ENCODE measurements at places on chromosomes 3 and 15.

DNA sequence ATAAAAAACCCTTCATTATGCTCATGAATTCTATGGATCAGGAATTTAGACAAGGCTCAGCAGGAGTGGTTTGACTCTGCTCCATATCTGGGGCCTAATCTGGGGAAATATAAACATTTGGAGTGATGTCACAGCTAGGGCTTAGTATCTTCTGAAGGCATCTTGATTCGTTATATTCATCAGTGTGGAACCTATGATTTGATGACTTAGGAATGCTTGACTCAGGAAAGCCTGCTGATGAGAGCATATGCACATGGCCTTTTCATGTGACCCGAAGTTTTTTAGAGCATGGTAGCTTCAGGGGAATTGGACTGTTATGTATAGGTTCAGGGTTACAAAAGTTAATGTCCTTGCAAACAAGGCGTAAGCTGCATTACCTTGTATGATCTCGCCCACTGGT, 184.9 kb upstream of the LRRC3B start:
- peak; percentile 79 for DNase-seq

GRCh38 chr3:193377591-193377990, 962 bp downstream of the ATP13A5 start:
- no peak for DNase-seq

DNA sequence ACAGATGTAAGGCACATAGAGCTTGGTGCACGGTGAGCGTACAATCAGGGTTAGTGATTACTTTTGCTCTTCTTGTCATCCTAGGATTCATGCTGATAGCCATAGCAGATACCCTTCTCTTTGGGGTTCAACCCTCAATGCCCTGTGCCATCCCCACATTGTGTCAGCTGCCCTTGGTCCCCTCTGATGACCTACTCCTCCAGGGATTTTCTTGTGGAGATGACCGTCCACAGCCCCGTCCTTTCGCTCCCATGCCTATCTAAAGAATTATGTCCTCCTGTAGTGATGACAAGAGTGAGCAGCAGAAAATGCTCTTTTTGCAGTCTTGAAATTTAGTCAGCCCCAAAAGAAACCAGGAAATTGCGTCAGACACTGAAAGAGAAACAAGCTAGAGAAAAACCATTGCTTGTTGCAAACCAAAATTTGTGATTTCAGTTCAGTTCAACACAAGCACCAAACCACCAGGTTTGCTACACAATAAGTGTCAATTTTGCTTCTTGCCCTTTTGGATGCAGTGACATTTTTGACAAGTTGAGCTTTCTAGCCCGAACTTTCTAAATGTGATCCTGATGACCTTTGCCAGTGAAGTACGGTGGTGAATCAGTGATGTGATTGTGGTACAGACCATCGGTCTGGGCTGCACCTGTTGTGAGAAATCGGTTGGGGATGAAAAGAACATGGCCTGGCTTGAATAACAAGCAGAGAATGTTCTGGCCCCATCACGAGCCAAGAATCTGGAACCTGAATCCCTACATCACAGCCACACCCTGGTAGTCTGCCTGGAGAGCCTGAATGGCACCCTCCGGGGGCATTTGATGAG, 41.3 kb downstream of the CMTM7 start:
- DNase-seq, result no peak

DNA sequence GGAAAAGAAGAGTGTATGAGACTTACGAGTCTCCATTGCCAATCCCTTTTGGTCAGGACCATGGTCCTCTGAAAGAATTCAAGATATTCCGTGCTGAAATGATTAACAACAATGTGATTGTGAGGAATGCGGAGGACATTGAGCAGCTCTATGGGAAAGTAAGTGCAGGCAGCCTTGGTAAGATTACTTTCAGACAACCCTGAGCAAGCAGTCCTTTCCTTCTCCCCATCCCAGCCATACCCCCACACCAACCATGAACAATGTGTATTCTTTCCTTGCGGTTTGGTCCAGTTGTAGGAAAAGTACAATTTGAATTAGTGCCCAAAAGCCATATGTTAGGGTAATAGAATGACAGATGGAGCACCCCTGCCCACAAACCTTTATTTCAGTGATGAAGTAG, 5.6 kb downstream of the TSEN2 start:
- DNase-seq, result peak; percentile 77

DNA sequence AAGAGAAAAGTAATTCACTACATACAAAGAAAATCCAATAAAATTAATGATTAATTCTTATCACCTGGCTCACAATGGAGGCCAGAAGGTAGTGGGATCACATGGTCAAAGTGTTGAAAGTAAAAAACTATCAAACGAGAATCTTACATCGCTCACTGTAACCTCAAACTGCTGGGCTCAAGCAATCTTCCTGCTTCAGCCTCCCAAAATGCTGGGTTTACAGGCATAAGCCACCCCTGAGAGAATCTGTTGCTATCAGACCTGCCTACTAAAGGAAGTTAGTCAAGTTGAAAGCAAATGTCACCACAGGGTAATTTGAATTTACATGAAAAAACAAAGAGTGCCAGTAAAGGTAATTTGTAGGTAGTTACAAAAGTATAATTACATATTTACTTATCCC, 103.3 kb downstream of the PCCB start:
- DNase-seq, result no peak

DNA sequence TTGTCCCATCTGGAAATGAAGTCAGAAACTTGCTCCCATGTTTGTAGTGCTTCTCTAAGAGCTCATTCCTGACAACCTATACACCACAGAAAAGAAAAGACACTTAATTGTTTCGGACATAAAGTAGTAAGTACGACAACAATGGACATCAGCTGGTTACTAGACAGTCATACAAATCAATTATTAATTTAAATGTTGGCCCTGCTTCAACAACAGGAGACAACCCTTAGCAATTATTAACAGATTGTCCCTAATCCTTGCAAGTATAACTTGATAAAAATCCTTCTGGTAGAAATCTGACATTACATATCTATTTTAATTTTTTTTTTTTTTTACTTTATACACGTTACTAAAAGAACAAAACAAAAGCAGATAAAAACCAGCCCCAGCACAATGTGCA, 29.8 kb downstream of the ERICH6 start:
- no peak for DNase-seq

GRCh38 chr3:196141052-196141865, 59.4 kb upstream of the TFRC start:
- no peak for DNase-seq

GRCh38 chr3:66409771-66410754, 90.8 kb downstream of the LRIG1 start:
- DNase-seq, result no peak

- peak; percentile 62 for DNase-seq
Observed at GRCh38 chr15:66735909-66736305, 33.9 kb downstream of the SMAD6 start.

GRCh38 chr15:42279234-42279723, 6.0 kb upstream of the TMEM87A start:
- no peak for DNase-seq

- peak; percentile 78 for DNase-seq
Observed at GRCh38 chr15:84992157-84992944, 10.7 kb downstream of the PDE8A start.

GRCh38 chr3:37987751-37988179, 2.8 kb upstream of the VILL start:
- DNase-seq, result no peak

DNA sequence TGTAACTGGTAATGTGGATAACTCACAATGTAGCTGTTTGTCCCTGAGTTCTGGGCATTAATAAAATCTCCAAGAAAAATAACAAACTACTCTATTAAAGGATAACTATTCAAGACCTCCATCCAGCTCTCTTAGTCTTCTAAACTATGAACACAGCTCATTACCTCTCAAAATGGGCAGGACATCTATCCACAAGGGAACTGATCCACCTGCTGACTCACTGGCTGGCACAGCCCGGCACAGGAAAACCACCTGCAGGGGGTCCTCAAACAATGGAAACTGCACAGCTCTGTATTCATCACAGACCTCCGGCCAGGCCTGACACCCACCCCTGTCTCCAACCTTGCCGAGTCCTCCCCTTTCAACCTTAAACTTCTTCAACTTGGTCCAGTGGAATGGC, 255.4 kb downstream of the TJP1 start:
- DNase-seq, result no peak

DNA sequence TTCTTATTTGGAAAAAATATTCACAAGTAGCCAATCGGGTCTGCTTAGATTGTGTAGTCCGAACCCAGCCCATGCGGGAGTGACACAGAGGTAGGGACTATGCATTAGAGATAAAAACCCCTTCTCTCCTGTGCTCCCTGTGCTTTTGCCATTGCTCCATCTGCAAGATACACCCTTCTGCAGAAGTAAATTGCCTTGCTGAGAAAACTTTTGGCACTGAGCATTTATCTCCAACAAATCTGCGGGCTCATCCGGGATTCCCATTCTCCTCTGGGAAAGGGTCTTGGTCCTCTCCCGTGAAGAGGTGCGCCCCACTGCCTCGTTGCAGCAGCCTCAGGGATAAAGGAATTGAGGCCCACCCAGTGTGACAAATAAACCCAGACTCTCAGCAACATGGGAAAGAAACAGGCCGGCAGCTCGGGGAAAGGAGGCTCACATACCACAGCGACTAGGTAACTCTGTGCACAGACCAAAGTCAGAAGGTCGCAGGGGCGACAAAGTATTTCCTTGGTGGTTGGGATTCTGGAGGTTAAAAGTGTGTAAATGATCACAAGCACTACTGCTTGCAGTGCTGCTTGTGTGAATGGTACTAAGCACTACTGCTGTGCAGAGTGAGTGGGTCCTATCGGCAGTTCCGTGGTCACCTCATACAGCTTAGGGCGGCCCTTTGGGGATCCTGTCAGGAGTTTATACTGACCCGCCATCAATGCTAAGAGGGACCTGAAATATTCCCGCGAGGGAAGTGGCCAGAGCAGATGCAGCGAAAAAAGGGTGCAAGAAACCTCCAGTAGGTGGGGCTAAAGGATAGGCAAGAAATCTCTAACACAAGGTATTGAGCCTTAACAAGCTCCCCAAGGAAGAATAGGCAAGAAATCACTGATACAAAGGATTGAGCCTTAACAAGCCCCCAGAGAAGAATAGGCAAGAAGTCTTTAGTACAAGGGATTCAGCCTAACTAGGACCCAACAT, 54.3 kb downstream of the GSK3B start:
- DNase-seq, result peak; percentile 3

DNA sequence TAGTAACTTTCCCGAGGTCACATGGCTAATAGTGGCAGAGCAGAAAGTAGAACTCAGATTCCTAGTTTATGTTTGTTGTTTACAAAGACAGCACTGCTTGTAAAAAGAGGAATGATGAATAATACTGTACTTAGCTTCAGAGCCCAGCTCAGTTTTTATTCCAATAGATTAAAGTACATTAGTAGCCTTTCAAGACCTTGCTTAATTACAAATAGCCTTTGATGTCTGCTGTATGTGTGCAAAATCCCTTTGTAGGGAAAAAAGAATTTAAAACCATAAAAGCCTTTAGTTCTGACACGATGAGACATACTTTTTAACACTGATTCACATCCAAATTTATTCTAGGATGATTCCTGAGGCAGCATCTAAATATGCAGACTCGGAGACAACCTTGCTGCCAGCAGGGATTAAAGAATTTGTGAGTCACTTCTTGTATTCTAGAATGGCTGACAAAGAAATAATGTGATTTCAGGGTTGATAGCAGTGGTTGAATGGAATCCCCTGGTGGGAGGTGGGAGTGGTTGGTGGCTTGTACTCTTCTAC, 324.2 kb upstream of the TGFBR2 start:
- DNase-seq, result peak; percentile 98

GRCh38 chr15:85630311-85630710, 164.4 kb downstream of the KLHL25 start:
- no peak for DNase-seq

- peak; percentile 64 for DNase-seq
Observed at GRCh38 chr3:169147238-169148008, 516.1 kb downstream of the MECOM start.

- DNase-seq, result peak; percentile 39
Observed at GRCh38 chr3:69385723-69386555, at the start of gene FRMD4B. Gene FRMD4B, minus strand, starts transcription at chr3:69386088. Its CDS starts 99 bp downstream, at chr3:69385989.

GRCh38 chr15:88518903-88519302, 27.6 kb downstream of the DET1 start:
- DNase-seq, result no peak

- DNase-seq, result no peak
Observed at GRCh38 chr3:23663661-23664186, 142.0 kb upstream of the UBE2E1 start.

GRCh38 chr3:82224661-82225060, 463.2 kb upstream of the GBE1 start:
- no peak for DNase-seq

DNA sequence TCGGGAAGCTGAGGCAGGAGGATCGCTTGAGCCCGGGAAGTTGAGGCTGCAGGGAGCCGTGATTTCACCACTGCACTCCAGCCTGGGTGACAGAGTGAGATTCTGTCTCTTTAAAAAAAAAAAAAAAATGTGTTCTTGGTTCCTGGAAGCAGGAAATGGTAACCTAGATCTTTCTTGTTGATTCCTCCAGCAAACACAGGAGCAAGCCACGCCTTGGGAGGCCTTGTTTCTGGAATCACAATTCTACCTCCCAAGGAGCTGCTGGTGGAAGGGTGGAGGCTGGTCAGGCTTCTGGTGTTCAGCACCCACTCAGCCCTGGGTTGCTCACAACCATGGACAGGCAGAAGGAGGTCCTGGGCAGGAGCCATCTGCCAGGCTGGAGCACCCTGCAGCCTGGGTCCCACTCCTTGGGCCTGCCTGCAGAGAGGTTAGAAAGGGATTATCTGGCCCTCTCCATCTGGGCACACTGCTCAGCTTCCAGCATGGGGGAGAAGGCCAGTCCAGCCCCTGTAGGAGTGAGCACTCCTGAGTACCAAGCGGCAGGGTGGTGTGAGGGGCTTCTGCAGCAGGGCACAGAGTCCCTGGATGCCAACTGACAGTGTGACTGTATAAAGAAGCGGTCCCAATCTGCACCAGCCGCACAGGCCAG, 65.6 kb downstream of the ABTB1 start:
- DNase-seq, result peak; percentile 81

Data from fibroblast of skin of right biceps (primary cell).